GM23248 (cell line): ENCODE measurements at places on chromosomes 7 and 10.

DNA sequence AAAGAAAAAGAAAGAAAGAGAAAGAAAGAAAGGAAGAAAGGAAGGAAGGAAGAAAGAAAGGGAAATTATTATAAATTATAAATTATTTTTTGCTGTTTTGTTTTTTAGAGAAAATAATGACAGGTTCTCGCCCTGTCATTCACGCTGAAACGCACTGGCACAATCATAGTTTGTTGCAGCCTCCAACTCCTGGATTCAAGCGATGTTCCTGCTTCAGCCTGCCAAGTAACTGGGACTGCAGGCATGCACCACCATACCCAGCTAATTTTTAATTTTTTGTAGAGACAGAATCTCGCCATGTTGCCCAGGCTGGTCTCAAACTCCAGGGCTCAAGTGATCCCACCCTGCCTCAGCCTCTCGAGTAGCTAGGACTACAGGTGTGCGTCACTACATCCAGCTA is 21.6 kb downstream of the MMD2 start:
- no peak for DNase-seq

- DNase-seq: no peak
These were observed 130.1 kb downstream of the LSM5 start for GRCh38 chr7:32360127-32360526.

GRCh38 chr10:34906067-34906965 is 91.2 kb upstream of the PARD3 start:
- DNase-seq: no peak

DNA sequence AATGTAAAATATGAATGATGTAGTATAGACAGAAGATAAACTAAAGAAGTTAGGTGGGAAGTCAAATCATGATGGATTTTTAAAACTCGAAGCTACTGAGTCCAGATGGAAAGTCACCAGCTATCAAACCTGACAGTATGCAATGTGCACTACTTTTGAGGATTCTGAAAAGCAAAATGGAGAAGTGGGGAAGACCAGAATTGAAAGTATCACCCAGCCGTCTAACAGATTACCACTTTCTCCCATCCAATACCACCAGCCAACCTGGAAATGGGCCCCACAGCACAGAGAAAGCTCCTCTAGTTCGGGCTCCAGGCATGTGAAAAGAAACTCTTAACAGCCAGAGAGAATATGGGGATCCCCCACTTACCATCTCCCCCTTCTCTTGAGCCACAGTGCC is 67.9 kb upstream of the SRRM3 start:
- no peak for DNase-seq

DNA sequence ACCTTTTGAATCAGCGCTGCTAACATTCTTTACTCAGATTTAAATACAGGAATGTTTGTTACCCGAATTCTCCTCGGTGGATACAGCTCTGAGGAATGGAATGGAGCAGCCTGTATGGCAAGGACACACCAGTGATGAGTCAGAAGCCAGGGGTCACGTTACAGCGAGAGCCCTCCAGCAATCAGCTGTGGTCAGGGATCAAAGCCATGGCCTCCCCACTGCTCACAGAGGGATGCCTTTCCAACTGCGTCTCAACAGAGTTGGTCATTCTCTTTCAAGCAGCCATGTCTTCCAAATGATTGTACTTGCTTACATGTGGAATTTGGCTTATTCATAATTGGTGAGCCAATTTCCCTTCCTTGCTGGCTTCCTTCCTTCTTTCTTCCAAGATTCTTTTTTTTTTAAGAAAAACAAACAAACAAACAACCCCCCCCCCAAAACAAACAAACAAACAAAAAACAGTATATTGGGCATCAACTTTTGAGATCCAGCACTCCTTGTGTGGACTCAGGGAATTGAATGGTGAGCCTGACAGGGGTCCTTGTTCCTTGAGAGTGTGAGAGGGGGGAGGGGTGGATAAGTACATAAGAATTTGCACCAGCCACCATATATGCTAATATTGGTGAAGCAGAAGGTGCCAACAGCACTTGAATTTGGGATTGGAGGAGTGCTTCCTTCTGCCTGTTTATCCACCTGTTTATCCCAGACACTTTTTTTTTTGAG is 100.2 kb downstream of the ATXN7L1 start:
- DNase-seq: peak; percentile 100

DNA sequence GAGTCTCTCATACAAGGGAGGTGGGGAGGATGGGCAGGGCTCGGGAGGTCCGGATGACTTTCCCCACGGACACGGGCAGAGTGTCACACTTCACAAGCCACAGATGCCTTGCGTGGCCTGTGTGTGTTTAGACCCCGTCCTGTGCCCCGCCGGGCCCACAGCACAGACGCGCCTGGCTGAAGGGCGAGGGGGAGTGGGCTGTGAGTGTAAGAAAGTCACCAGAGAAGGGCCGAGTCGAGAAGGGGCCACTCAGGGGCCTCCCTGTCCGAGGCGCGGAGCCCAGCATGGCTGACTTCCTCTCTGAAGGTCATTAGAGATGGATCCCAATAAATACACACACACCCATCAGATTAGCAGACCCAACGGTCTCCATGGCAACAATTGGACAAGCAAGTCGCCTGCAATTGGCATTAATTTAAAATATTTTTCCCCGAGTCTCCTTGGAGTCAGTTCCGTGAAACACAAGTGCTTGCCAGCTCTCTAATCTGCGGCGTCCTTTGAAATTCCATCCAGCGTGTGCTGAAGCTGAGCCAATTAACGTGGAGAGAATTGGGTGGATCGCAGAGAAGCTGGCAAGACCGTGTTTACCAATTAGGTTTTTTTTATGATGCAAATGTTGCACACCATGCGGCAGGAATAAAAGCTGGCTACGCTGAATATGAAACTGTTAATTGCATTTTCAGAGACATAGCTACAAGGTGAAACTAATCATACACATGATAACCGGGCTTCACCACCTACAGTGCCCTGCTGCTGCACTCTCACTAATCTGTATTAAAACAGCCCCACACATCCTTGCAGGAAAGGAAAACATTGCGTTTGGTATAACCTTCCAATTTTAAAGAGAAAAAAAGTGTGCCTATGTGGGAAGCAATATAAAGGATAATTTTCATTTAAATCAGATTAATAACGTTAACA is 571.2 kb downstream of the PTPRN2 start:
- DNase-seq: no peak

DNA sequence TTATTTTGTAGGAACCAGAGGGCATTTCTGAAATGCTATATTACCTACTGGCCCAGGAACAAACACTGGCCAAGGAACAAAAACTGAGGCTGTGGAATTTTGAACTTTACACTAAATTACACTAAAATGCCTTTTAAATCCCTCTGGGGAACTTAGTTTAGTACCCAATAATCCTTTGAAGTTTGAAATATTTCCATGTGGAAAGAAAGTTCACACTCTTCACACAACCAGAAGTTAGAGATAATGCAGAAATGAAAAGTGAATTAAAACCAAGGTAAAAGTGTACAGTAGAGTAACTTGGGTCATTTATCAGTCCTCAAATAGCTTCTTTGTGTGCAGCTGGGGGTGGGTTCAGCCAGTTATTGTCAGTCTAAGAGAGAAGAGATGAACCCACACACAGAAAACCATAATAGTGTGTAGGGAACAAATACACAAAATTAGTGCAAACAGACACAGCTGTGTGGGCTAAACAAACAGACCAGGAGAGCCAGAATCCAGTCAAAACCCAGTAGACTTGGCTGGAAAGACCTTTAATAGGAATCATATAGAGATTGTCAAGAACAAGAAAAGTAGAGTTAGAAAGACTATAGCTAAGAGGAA is 46.5 kb upstream of the DGKI start:
- DNase-seq: no peak

DNA sequence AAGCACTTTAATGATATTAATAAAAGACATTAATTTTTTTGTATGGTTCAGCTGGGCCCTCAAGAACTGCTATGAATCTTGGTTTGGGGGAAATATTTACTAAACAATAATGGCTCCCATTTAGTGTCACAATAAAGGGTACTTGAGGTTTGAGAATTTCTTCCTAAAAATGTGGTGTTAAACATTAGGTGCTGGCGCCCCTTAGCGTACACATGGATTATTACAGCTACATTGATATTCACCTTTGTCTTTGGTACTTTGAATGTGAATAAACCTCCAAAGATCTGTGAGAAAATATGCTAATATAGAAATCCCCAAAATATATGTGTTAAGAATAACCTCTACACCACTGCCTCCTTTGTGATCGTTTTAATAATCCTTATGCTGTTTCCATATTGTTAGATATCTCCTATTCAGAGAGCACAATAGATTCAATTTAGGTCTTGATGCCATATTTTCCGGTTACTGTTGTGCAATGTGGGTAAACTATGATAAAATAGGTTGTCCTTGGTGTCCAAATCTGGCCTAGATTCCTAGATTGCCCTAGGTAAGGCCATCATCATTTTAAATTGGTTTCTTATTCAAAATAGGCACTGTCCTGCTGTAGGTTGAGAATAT is 161.8 kb upstream of the CACNA2D1 start:
- DNase-seq: peak; percentile 66

DNA sequence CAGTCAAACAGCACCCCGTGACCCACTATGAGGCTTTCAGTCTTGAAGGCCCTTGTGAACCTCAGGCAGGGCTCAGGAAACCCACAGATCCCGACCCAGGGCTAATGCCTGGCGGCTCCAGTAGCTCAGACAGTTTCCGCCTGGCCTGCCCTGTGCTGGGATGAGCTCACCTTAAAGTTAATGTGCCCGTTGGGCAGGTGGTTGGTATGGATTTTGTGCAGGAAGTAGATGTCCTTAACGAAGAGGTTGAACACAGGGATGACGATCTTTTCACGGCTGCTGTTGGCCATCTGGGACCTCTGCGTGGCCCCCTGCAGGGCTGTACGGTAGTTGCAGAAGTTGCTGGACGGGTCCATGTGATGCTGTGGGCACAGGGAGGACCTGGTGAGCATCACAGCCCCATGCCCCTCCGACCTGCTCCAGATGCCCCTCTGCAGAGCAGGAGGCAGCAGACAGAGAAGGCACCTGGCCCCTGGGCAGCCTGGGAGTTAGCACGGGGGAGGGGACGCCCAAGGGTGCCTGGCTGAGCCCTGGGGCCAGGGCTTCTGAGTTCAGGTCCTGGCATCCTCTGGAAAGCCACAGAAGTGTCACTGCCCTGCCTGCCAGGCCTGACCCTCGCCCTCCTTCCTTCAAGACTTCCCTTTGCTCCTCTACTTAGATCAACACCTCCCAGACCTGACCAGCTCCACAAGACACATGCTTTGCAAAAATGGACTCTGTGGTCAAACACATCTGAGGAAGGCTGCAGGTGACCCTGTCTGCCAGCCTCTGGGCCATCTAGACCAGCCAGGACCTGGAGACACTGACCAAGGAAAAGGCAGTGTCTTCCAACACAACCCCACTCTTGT is 59.8 kb downstream of the CSGALNACT2 start:
- peak; percentile 65 for DNase-seq

DNA sequence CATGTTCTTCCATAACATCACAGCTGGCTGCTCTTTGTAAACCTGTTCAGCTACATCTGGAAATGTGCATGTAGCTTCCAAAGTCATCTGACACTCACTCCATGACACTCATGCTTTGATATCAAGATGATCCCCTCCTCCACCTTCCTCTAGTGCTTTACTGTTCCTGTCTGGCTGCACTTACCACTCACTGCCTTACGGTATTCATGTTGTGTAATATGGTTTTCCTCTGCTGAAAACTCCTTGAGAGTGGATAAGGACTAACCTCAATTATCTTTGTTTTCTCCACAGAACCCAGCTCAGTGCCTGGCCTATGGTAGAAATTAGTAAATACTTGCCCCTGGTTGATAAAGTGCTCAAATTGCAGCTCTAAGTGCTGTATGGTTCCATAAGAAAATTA is 483.9 kb downstream of the HTR7 start:
- no peak for DNase-seq

GRCh38 chr10:5534880-5535856 is 10.4 kb downstream of the CALML3 start:
- peak; percentile 77 for DNase-seq

GRCh38 chr10:110762109-110762848 is 109.4 kb upstream of the PDCD4 start:
- no peak for DNase-seq

DNA sequence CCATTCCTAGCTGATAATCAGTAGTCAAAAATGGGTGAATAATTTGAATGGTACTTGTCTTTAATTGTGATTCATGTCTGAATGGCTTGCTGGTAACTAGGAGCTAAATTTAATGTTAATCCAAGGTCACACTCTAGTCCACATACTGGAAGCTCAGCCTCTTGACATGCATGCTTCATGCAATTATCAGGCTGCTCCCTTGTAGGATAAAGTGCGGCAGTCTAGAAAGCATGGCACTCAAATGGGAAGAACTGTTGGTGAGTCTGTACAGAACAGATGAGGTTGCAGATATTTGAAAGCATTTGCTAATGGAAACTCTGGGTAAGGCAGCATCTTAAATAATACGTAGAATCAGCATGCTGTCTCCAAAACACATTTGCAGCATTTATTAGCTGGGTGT is 499.4 kb downstream of the AUTS2 start:
- DNase-seq: no peak

DNA sequence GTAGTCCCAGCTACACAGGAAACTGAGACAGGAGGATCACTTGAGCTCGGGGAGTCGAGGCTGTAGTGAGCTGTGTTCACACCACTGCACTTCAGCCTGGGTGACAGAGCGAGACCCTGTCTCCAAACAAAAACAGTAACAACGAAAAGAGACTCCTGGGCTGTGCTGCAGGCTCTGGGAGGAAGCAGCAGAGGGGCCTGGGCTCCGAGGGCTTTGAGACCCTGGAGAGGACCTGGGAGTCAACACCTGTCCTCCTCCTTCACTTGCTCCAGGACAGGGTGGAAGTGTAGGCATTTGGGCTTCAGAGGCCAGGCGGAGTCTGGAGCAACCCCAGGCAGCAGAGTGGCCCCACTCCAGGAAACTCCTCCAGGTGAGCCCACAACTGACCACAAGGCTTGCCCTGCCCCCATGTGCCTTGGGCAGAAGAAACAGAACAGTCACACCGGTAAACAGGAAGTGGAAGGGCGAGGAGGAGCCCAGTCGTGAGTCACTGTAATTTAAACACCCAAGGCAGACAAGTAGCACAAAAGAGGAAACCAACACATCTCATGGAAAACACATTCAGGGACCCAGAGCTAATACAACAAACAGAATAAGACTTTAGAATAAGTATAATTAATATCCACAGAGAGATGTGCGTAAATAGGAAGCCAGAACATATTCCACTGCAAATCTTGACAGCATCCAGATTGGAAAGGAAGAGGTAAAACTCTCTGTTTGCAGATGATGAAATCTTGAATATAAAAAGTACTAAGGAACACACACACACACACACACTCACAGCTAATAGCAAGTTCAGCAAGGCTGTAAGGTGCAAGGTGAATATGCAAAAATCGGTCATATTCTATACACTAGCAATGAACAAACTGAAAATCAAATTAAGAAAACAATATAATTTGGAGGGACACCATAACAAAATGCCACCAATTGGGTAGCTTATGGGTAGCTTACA is 20.5 kb upstream of the RASGEF1A start:
- peak; percentile 18 for DNase-seq

- DNase-seq: peak; percentile 71
These were observed 552.4 kb upstream of the KCND2 start for GRCh38 chr7:119720541-119720940.

DNA sequence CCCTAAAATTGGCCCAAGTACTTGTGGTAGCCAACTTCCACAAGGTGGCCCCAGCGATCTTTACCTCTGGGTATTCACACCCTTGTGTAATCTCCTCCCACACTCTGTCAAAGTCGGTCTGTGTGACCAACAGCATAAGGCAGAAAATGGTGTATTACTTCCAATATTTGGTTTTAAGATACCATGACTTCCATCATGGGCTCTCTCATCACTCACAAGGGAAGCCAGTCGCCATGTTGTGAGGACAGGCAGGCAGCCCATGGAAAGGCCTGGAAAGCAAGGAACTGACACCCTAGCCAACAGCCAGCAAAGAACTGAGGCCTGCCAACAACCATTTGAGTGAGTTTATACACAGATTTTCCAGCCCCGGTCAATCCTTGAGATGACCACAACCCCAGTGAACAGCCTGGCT is 91.0 kb upstream of the KMT2E start:
- DNase-seq: peak; percentile 92
